Stimulated activated CD8-positive, alpha-beta memory T cell treated with anti-CD3 and anti-CD28 coated beads, Interleukin-15, amount 100 ng/mL, for 24 hours (primary cell): ENCODE measurements at places on chromosomes 1 and 21.
A peak's percentile ranks its signal among the peaks of the same experiment; 100 is the strongest.

DNA sequence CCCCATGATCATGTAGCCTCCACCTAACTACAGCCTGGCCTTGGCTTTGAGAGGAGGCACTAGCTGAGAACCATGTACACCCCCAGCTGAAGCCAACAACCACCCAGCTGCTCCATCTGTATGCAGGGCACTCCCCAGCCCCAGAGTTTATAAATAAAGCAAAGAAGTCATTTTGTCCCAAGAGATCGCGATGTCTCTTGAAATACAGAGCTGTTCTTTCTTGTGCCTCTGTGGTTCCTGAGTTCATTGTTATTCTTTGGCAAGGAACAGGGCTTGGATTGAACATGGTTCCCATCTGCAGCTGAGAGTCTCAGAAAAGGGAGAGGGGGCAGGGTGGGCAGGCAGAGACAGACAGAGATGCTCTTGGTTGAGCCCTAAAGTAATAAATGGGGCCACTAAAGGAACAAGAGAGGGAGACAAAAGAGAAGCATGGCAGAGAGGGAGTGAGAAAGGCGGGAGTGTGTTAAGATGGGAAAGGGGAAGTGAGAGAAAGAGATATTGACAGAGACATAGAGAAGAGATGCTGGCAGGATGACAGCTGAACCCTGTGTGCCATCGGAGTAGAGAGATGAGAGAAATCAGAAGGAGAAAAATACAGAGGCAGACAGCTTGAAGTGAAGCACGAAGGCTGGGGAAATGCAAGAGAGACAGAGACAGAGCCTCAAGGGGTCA, 63.3 kb downstream of the TNR start:
- DNase-seq, result no peak

GRCh38 chr1:244461245-244462071, at the start of gene CATSPERE:
CATSPERE (plus strand) TSS chr1:244461273; CDS start chr1:244461430, 157 bp downstream.
- DNase-seq, result peak; percentile 50

DNA sequence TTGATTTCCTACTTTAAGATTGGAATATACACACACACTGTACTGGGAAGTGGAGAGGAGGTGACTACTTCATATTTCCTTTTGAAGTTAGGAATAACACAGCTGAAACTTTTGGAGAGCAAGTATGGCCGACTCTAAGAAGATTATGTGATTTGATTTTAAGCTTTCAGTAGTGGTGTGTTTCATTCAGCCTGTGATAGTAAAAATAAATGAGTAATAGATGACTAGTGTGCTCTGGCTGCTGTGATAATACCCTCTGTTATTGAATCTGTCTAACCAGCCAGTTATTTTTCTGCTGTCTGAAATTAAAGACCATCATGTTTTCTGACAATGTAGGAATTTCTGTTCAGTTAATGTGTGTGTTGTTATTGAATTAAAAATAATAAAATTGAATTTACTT, 48.3 kb downstream of the CTTNBP2NL start:
- DNase-seq, result no peak

DNA sequence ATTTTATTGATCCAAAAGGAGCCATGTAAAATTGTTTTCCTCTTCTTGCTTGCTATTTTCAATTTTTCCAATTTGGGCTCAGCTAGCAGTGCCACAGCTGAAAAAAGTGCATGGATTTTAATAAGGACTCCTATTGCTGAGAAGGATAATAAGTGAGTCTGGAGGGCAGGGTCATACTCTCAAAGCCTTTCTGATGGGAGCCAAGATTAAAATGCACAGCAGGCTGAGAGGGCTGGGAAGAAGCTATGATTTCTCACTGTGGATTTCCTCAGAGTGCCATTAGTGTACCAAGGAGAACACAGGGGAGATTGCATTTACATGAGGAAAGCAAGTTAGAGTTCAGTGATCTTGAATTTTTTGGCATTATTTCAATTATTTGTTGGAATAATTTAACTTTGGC, 261.3 kb downstream of the ST6GALNAC3 start:
- DNase-seq, result no peak

GRCh38 chr21:44464351-44464750, 9.0 kb downstream of the LRRC3 start:
- DNase-seq, result no peak

- DNase-seq, result no peak
These were observed 751 bp downstream of the STUM start for GRCh38 chr1:226549094-226549936.

DNA sequence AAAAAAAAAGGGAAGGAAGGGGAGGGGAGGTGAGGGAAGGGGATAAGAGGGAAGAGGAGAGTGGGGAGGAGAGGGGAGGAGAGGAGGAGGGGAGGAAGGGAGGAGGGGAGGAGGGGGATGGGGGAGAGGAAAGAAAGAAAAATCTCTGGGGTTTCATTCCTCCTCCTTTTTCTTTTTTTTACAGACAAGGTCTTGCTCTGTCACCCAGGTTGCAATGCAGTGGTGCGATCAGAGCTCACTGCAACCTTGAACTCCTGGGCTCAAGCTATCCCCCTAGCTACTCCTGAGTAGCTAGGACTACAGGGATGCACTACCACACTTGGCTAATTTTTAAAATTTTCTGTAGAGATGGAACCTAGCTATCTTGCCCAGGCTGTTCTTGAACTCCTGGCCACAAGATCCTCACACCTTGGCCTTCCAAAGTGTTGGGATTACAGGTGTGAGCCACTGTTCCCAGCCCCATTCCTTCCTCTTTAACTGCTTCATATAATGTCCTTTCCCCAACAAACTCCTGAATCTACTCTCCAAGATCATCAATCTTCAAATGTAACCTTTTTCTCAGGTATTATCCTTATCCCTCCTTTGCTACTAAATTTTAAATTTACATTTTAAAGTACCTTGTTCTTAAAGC, 23.2 kb downstream of the GON4L start:
- DNase-seq, result no peak

DNA sequence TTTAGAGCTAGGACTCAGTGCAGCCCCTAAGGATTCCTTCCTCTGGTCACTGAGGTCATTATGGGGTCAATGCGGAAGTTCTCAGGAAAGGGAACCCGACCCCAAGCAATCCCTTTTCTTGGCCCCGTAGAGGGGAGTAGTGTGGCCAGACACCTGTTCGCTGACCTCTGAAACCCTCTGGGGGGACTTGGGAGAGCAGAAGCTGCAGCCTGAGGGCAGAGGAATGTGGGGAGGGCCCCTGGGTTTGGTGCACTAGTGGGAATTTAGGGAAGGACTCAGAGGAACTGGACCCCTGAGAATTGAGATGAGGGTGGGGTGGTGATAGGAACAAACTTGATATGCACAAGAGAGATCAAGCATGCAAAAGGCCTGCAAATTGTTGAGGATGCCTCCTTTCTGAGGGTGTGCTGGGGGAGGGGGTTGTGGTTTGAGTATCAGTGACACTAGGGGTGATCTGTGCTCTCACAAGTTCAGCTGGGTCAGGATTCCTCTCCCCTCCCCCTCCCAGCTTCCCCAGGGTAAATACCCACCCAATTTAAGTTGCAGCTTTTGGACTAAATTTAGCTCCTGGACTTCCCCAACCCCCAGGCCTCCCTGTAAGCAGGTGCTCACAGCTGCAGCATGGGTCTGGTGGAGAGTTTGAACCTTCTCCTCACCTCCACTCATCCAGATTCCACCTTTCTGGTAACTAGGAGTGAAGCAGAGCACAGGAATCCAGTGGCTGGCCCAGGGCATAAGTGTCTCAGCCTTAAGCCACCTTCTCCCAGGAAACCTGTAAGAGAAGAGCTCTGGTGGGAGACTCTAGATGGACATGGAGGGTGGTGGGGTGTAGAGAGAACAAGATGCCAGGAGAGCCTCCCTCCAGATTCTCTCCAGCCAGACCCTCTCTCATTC, 13.5 kb downstream of the ADAMTSL4 start:
- DNase-seq, result no peak

DNA sequence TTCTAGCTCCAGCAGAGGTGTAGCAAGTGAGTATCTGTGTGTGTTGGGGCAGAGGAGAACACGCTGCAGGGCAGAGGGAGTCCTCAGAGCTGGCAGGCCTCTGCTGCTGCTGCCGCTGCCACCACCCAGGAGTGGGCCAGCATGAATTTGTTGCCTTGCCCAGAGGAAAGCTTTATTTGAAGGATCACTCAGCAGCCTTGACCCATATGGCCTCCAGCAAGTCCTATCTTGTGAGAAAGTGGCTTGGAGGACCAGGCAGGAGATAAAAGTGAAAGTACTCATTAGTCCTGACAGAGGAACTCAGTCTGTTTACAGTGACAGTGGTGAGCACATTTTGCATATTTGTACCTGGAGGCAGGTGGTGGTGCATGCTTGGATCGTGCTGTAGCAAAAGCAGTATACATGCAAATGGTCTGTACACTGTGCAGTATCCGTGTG, 3.1 kb downstream of the TRAF5 start:
- no peak for DNase-seq

DNA sequence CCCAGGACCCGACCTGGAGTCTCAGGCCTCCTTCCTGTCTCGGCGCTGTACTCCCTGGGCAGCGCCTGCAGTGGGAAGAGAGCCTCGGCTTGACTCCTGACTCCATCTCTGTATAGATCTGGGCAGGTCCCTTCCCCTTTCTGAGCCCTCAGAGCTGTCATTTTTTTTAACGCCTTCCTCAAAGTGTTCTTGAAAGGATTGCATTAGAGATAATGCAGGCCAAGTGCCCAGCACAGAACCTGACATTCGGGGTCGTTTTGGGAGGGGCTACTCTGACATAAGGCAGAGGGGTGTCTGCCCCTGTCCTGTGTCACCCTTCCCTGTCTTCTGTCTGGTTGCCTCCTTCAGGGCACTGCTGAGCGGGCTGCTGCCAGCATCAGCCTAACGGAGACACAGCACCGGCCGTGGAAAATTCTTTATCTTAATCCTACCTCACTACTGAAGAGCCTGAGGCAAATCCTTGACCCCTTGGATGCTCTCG, 271.6 kb downstream of the TRABD2B start:
- no peak for DNase-seq

GRCh38 chr1:27609618-27610240, 5.8 kb upstream of the AHDC1 start:
- no peak for DNase-seq

DNA sequence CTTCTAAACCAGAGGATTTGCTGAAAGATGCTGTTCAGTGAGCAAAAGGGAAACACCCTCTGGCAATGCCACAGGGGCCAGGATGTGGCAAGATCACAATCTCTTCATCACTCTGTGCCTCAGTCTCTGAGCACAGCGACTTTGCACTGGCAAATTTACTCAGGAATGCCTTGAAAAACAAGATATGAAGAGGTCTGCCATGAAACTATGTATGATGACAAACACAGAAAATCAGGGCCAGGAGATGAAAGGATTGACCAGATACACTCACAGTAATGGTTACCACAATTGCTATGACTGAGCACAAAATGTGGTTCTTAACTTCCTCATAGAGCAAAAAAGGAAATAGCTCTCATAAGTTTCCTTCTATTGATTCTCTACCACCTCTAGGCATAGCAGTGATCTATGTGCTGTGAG, 5.8 kb downstream of the TTC13 start:
- no peak for DNase-seq

- no peak for DNase-seq
These were observed 973 bp downstream of the C1orf74 start for GRCh38 chr1:209783386-209783785.

DNA sequence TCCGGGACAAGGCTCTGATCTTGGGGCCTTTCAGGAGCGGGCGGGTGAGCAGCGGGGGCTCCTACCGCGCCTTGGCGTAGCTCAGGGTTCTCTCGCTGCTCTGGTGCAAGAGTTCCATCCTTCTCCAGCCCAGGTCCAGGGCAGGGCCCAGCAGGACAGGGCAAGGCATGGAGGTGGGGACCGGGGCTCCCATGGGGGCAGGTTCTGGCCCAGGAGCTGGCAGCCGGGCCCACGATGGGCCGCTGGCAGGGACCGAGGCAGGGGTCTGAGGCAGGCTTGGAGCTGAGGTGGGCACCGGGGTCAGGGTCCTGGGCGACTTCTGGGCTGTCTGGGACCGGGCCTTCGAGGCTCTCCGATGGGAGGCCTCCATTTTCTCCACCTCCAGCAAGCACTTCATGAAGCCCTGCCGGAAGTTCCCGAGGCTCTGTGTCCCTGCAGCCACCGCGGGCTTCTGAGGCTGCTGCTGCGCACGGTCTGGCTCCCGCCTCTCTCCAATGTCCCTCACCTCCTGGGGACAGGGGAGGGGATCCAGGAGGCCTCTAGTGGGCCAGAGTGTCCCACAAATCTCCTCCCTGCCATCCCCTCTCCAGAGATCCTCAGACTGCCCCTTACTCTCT, 27.6 kb downstream of the SPATA21 start:
- no peak for DNase-seq

DNA sequence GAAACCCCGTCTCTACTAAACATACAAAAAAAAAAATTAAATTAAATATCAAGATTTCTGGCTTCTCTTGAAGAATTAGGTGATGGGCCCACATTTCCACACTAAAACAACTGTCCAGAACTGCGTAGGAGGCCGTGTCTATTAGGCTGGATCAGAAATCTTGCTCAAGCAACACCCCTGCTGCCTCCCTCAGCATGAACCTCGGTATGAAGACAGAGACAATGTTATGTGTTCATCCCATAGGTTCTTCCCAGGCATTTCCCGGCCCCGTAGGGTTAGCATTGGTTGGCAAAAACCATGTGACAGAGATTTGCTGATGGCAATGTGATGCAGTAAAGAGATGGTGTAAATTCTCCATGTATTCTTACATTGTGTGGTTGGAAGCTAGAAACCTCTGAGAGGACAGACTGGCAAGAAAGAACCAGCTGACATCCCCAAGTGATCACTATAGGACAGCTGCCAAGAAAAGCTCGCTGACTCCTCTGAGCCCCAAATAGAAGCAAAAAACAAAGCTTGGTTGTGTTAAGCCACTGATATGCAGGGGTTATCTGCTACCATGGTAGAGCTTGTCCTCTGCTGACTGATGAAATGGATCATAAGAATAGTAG, 34.5 kb downstream of the EBNA1BP2 start:
- DNase-seq, result no peak

DNA sequence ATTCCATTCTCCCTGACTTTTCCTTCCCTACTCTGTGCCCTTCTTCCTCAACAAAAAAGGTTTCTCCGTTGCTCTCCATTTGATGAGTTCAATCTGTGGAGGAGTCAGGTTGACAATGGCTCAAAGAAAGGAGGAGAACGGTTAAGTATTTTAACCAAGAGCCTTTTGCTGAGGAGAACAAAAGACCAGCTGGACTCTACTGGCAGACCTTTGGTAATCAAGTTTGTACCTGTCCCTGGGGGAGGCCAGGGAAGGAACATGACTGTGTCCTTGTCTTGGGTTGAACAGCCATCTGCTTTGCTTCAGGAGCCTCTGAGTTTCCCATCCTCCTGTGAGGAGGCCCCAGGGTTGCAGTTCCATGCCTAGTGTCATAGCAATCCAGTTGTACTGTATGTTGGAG, 29.9 kb downstream of the TTF2 start:
- no peak for DNase-seq

GRCh38 chr1:85689775-85690404, 18.3 kb downstream of the ZNHIT6 start:
- DNase-seq, result no peak

- no peak for DNase-seq
These were observed 278.5 kb downstream of the KCNH1 start for GRCh38 chr1:210855440-210855839.
